ENCODE measurements at places on chromosomes 7 and 10. TPM values are rescaled to one million over a fixed set of nuclear protein-coding genes. Genes with fewer than 3 reads are reported as not detected.
A peak's percentile ranks its signal among the peaks of the same experiment; 100 is the strongest.

The SLC26A5 gene
- 0.40 TPM for total RNA-seq

- no peak for DNase-seq
Measured at GRCh38 chr7:96495751-96496216, 173.9 kb upstream of the SLC25A13 start.

DNA sequence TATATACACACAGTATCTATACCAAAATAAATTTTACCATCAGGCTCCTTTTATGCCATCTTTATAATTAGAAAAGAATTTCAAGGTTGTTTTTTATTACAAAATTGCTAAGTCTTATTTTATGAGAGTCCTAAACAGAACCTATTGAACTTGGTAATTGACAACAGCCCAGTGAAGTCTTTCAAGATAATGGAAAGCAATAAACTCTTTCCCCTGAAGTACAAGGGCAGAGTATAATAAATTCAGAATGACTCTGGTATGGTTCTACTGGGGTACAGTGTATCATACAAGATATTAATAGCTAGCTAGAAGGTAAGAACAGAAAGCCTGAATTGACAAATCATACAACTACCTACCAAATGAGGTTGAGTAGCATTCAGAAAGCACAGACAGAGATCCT is 26.2 kb upstream of the CUBN start:
- no peak for DNase-seq

GRCh38 chr10:133401500-133401899 is 7.5 kb downstream of the MTG1 start:
- peak; percentile 24 for DNase-seq

The EDRF1 gene
- total RNA-seq: 37.8 TPM

GRCh38 chr7:73448609-73449008 is 15.0 kb downstream of the FZD9 start:
- DNase-seq: no peak

The ZNF365 gene
- total RNA-seq: 0.42 TPM

The LOXL4 gene
- total RNA-seq: 0.13 TPM

DNA sequence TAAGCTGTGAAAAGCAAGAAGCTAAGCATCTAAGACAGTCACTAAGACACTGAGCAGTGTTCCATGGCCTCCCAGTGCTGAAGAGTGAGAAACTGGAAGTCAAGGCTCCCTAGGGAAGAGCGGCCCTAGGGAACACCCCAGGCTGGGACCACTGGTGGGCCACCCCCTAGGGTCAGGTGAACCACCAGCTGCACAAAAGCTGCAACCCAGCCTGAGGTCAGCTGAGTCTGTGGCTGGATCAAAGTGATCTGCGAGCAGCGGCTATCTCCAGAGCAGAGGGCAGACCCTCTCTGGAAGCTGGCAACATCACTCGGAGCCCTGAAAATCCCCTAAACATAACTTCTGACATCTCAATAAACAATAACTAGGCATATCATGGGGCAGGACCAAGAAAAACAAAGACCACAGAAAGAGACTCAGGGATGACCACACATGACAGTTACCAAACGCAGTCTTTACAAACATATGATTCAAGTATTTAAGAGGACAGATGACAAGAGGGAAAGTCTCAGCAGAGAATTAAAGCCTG is 125.8 kb downstream of the DLG5 start:
- DNase-seq: no peak

DNA sequence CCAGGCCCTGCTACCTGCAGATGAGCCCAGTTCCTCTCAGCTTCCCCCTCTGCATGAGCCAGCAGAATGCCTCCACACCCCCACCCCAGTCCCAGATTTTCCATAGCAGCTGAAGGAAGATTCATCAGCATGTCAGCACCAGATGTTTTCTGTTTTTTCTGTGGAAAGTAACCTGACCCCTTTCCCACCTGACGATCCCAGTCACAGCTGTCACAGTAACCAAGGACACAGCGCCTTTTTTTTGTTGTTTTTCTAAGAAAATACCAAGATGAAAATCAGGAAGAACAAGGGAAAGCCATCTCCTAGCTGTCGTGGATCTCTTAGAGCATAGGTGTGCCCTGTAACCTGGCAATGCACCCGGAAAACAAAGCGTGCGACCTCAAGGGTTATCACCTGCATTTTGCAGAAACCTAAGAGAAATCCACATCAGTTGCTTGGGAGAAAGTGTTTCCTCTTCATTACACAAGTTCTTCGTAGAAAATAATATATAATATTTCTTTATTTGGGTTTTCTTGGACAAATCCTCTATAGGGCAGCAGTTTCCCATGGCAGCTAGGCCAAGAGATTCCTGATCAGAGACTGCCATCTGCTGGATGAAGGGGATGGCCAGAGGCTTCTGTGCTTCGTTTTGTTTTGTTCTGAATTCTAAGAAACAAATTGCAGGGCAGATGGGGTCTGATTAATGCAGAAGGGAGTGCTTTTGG is 401.9 kb downstream of the TNS3 start:
- DNase-seq: no peak

DNA sequence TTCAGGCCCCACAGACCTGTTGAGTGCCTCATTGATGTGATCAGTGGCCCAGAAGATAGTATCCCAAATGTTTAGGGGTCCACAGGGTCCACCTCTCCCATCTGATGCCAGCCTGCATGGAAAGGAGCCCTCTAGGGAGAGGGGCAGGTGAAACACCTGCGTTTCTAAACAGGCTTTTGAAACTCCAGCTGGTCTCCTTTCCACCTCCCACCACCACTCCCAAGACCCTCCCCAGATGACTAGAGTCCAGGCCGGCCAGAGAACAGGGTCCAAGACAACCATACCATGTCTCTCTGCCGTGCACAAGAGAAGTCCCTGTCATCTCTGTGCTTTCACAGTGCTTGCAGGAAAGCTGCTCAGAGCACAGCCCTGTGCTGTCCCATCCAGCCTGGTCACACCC is 105.0 kb upstream of the NANOS1 start:
- peak; percentile 22 for DNase-seq

DNA sequence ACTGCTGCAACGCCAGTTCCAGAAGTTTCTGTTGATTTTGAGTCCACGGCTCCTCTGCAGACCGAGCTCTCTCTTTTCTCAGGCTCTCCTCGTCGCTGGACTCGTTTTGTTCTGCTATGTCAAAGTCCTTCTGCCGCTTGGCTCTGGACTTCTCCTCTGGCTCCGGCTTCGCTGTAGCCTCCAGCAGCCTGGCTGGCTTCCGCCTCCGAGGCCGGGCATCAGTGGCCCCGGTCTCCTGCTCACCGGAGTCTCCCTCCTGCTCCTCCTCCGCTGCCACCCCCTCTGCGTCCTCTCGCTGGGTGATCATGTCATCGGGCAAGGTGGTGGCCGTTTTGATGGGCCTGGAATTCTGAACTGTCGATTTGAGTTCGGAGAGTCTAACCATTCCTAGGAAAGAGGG is 225.2 kb downstream of the MLLT10 start:
- no peak for DNase-seq

DNA sequence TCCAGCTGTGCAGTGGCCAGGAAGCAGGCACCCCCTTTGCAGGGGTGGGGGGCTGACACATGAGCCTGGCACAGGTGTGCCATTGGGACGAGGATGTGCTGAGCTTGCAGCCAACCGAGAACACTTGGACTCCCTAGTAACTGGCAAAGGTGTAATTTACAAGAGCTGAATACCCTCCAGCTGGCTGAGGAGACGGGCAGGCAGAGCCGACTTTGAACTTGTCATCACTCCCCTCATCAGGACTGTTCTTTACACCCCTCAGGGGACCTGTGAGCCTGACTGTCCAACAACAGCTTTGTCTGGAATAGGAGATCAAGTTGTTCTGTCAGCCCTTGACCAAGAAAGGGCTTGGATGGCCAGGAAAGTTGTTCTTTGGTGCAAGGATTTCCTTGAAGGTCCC is 61.2 kb downstream of the CDH23 start:
- DNase-seq: no peak

- DNase-seq: no peak
Measured at GRCh38 chr10:120517881-120518484, 61.0 kb downstream of the PLPP4 start.

The VWDE gene
- total RNA-seq: 18.9 TPM
